ENCODE measurements at places on chromosomes 11 and 22. TPM values are rescaled to one million over a fixed set of nuclear protein-coding genes. Genes with fewer than 3 reads are reported as not detected.

- DNase-seq = no peak
Observed at GRCh38 chr22:36771356-36772063, 4.4 kb downstream of the IFT27 start.

ARHGAP8 gene
- 0.80 TPM for total RNA-seq

GRCh38 chr11:121575963-121576290 lies 123.2 kb upstream of the SORL1-AS1 start:
- no peak for DNase-seq

BAIAP2L2 gene
- 0.77 TPM for total RNA-seq

BTBD18 gene
- total RNA-seq = not detected

- DNase-seq = no peak
Observed at GRCh38 chr11:1180171-1180570, 22.4 kb downstream of the MUC5AC start.

TYR gene
- total RNA-seq = not detected

MMP10 gene
- not detected for total RNA-seq

DNA sequence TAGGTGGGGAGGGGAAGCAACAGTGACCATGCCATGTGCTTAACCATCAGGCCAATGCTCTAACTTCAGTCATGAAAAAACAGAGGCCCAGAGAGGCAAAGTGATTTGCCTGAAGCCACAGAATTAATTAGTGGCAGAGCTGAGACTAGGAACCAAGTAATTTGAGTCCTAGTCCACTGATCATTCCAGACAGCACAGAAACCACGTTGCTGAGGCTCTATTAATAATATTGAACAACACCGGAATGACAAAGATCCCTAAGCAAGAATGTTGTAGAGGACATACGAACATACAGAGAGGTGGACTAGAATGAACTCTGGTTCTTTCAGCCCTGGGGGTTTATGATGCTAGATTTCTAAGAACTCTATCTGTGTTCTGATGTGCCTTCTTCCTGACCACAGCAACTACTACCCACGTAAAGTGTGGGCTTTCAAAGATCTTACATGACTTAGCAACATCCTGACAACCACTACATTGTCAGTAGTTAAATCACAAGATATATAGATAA lies 92.3 kb downstream of the GAB2 start:
- DNase-seq = no peak

FGF4 gene
- total RNA-seq = not detected

- DNase-seq = no peak
Observed at GRCh38 chr11:1032310-1032891, 4.1 kb downstream of the MUC6 start.

HYLS1 gene
- 5.5 TPM for total RNA-seq

SLC17A6 gene
- total RNA-seq = not detected

SLC5A1 gene
- 0.26 TPM for total RNA-seq

DNA sequence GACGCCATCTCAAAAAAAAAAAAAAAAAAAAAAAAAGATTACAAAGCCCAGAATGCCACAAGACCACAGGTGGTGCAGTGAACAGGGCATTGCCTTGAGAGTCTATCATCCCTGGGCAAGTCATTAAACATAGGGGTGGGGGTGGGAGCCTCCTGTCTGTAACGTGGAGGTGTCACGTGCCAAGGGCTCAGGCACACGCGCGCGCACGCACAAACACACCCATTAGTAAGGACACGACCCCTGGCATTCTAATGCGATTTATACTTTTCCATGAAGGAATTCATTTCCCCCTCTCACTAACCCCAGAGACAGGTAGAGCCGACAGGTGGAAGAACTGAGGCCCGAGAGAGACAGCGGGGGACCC lies 5.8 kb upstream of the GCAT start:
- DNase-seq = no peak
